Small intestine (tissue), 16 donors: ENCODE measurements at places on chromosomes 7 and 10.
A peak's percentile ranks its signal among the peaks of the same experiment; 100 is the strongest.

DNA sequence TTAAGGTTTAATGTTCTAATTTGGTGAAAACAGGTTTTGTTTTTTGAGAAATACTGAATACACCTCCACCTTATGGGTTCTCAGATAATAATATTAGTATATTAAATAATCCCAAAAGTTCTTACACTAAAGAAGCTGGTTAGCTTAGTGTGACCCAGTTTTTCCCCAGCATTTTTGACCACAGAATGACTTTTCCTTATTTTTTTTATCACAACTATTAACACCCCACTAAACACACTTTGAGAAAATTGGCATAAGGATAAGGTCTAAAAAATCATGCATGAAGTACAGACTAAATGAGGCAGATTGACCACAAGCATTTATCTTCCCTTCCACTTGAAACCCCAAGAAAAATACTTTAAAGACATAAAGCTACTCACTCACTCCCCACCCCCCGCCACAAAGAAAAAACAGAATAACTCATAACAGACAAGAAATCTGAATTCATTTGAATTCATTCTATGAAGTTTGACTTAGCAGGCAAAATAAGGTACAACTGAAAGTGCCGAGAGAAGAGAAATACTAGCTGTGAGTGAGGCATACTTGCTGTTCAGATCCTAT lies 49.7 kb upstream of the WNT16 start:
- no peak for DNase-seq

DNA sequence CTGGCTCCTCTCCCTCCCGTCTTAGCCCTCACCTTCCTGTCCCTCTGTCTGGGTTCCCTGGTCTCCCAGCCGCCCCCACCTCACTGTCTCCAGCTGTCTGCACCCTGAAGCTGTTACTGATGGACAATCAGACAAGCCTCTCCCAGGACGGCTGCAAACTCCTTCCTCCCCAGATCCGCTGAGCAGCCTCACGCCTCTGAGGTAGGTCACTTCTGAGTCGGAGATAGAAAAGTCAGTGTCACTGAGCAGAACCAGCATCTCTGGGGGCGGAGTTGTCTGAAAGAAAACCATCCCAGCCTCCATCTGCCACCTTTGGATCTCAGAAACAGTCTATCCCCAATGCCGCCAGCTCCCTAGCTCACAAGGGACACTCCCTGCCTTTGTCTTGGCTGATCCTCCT lies 27.4 kb downstream of the FAM241B start:
- DNase-seq = no peak

GRCh38 chr10:29600067-29600466 lies 34.7 kb downstream of the SVIL start:
- no peak for DNase-seq

GRCh38 chr7:14936554-14936953 lies 34.0 kb upstream of the DGKB start:
- DNase-seq = no peak

DNA sequence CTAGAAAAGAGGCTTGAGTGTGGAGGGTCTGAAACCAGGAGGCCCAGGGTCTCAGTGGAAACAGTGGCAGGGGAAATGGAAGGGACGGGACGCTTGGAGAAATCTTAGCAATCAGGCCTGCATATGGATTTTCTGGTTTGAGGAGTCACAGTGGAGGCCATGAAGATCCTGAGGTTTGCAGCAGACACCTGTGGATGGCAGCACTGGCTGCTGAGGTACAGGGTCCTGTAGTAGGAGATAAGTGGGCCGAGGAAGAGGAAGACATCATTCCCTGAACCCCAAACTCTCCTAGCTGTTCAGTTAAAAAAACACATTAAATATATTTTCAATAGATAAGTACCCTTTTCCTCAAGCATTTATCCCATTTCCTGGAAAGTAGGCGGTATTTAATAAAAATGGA lies 208.8 kb upstream of the IGFBP3 start:
- DNase-seq = no peak

- DNase-seq = no peak
These were observed 108.8 kb upstream of the MPP7 start for GRCh38 chr10:28411648-28412047.

- no peak for DNase-seq
These were observed 138.9 kb downstream of the EGFR start for GRCh38 chr7:55157764-55158105.

- peak; percentile 70 for DNase-seq
These were observed 7.0 kb downstream of the NAT16 start for GRCh38 chr7:101172854-101173751.

GRCh38 chr7:157404845-157405481 lies 68.2 kb downstream of the DNAJB6 start:
- no peak for DNase-seq

GRCh38 chr10:29613791-29614190 lies 21.0 kb downstream of the SVIL start:
- no peak for DNase-seq

DNA sequence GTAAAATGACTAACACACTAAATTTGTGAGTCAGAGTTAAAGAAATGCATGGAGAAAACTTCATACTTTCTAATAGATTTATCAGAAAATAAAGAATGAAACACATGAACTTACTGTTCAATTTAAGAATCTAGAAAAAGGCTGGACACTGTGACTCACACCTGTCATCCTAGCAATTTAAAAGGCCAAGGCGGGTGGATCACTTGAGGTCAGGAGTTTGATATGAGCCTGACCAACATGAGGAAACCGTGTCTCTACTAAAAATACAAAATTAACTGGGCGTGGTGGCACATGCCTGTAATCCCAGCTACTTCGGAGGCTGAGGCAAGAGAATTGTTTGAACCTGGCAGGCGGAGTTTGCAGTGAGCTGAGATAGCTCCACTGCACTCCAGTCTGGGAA lies 1106.2 kb upstream of the LRRN3 start:
- no peak for DNase-seq

- no peak for DNase-seq
These were observed 266.9 kb upstream of the SHH start for GRCh38 chr7:156079156-156079555.

DNA sequence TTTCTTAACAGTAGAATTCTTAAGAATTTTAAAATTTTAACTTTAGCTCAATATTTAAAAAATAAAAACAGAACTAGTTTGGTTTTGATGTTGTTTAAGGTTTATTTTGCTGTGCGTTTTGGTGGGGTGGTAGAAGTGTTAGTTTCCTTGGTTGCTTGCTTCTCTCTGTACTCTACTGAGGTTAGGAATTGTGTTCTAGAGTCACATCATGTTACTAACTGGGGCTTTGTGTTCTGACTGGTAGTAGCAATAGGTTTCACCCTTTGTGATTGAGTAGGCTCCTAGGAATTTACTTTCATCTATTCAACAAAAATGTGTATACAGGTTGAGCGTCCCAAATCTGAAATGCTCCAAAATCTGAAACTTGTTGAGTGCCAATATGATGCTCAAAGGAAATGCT lies 99.5 kb downstream of the ZEB1 start:
- no peak for DNase-seq

DNA sequence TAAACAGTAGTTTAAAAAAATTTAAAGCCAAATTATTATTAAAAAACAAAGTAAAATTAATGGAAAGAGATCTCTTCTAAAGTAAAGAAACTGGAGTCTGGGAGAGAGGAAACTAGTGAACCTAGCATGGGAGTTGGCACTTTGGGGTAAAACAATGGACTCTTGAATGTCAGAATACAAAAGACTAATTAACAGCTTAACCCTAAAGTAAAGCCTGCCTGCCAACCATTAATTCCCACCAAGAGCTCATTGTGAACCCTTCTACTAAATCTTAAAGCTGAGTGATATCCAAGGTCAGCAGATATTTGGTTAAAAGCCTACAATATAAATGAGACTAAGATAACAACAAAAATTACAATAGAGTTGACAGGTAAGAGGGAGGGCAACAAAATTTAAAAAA lies 36.5 kb downstream of the KMT2C start:
- DNase-seq = no peak

- peak; percentile 8 for DNase-seq
These were observed 73.7 kb upstream of the BAIAP2L1 start for GRCh38 chr7:98474558-98474957.

DNA sequence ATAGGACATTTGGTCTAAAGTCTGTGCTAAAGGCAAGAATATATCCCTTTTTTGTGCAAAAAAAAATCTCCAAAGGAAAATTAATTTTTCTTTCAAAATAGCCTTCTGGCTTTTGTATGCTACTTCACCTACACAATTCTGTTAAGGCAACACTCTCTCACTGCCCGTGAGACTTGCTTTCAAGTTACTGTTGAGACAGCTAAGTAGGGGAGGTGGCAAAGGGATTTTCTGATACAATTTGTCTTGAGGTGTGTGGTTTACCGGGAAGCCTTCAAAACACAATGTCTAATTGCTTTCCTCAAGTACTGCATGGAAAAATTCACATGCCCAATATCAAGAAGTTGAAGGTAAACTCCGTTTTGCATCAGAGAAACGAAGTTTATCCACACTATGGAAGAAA lies 50.8 kb upstream of the RSU1 start:
- no peak for DNase-seq

- no peak for DNase-seq
These were observed 478.0 kb upstream of the KLF6 start for GRCh38 chr10:4262870-4263600.

GRCh38 chr10:116892907-116893685 lies 43.8 kb downstream of the ENO4 start:
- DNase-seq = no peak

DNA sequence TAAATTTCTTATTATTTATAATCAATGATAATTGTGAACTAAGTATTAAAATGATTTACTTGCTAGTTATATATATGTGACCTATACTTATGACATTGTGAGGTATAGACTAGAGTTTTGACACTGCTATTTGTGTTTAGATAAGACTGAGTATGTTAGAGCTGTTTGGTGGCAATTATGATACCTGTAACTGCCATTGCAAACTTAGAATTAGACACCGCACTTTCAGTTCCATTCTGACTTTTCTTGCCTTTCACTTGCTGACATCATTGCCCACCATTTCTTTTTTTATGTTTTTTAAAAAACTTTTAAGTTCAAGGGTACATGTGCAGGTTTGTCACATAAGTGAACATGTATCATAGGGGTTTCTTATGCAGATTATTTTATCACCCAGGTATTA lies 214.5 kb downstream of the MBL2 start:
- no peak for DNase-seq

- DNase-seq = no peak
These were observed 467.8 kb downstream of the ARL4A start for GRCh38 chr7:13155188-13155587.

GRCh38 chr7:81029511-81029910 lies 110.7 kb upstream of the SEMA3C start:
- no peak for DNase-seq

DNA sequence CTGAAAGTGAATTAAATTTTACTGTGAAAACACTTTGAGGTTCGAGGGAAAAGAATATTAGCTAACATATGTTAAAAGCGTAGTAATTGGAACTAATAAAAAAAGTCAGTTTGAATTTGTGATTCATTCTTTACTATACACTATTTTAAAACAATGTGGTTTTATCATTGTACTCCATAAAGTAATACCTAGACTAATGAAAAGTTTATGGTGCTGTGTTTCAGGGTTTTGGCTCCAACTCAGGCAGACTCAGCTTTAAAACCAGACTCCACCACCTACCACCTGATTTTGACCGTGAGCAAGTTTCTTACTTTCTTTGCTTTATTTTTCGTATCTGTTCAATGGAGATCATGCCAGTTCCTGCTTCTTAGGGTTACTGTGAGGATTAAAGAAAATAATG lies 9.2 kb upstream of the PRTFDC1 start:
- DNase-seq = no peak

GRCh38 chr7:111409714-111410422 lies 152.4 kb downstream of the IMMP2L start:
- DNase-seq = peak; percentile 11

- DNase-seq = no peak
These were observed 87.7 kb downstream of the PRKG1 start for GRCh38 chr10:51162002-51162401.

DNA sequence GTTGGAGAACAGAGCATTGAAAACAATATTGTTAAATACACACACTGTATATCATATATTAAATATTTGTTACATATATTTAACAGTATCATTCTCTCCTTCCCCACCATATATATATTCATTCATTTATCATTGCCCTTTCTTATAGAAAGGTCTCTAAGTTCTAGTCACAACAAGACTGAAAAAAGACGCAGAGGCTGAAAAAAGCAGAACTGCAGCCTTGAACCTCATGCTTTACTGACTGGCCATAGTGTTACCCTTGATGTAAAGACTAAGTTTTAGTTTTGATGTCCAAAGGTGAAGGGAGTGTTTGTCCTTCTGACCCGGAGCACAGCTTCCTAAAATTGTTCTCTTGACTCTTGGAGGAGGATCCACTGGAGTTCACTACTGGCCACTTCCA lies 247.9 kb downstream of the PTEN start:
- no peak for DNase-seq

GRCh38 chr7:45196374-45196773 lies 38.8 kb downstream of the RAMP3 start:
- no peak for DNase-seq

DNA sequence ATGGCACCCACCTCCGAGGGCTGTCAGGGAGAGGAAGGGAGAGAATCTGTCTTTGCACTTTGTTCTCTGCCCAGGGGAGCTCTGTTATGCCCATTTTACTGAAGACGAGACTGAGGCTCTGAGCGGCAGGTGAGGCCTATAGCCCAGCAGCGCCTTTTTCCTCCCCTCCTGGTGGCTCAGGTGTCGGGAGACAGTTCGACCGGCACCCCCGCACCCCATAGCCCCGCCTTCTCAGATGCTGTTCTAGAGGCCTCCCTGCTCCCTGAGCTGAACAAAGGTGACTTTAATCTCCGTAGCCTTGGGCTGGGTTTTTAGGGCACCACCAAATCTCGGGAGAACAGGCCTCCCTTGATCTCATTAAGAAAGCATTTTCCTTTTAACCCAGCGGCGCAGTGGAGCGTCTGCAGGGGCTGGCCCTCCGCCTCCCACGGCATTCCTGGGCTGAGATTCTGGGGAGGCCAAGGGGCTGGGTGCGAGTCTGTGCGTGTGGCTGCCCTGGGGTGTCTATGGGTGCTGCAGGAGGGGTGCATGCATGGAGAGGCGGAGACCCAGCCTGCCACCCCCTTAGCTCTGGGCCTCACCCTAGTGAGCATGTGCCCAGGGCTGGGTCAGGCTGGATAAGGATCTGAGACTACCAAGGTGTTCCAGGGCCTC lies 3.3 kb downstream of the LFNG start:
- DNase-seq = peak; percentile 91

DNA sequence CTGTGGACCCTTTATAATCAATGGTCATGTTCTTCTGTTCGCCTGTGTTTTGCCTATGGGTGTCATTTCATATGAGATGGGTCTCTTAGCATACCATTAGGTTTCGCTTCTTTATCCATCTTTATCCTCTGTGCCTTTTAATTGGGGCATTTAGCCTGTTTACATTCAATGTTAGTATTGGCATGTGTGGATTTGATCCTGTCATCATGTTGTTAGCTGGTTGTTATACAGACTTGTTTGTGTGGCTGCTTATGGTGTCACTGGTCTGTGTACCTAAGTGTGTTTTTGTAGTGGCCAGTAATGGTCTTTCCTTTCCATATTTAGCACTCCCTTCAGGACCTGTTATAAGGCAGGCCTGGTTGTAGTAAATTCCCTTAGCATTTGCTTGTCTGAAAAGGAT lies 90.3 kb downstream of the MYO3A start:
- no peak for DNase-seq

GRCh38 chr7:95028683-95029082 lies 121.3 kb downstream of the PPP1R9A start:
- peak; percentile 32 for DNase-seq
